ENCODE measurements at places on chromosomes 6 and 20.

- DNase-seq: peak; percentile 68
Measured at GRCh38 chr6:155062866-155063341, 67.8 kb downstream of the TIAM2 start.

GRCh38 chr6:43707767-43708166 lies 20.2 kb upstream of the MRPS18A start:
- DNase-seq: no peak

DNA sequence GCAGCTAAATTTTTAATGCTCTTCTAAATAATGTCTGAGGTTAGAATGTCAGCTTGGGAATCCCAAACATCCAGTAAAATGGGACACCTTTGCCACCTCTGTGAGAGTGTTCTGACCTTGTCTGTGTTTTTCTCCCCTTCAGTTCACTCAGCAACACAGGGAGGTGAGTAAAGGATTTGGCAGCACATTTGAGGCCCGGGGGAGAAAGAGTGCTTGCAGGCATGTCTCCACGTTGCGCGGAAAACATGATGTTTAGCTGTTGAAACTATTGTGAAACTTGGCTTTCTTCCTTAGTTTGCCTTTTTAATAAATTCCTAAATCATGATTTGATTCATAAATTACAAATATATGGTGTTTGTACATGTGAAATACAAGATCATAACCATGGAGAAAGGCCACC lies 707.8 kb upstream of the FLRT3 start:
- no peak for DNase-seq

- DNase-seq: no peak
Measured at GRCh38 chr6:101980924-101981323, 587.4 kb downstream of the GRIK2 start.
